Renal cortex interstitium (tissue), 15 donors: ENCODE measurements at places on chromosomes 6 and 20.

DNA sequence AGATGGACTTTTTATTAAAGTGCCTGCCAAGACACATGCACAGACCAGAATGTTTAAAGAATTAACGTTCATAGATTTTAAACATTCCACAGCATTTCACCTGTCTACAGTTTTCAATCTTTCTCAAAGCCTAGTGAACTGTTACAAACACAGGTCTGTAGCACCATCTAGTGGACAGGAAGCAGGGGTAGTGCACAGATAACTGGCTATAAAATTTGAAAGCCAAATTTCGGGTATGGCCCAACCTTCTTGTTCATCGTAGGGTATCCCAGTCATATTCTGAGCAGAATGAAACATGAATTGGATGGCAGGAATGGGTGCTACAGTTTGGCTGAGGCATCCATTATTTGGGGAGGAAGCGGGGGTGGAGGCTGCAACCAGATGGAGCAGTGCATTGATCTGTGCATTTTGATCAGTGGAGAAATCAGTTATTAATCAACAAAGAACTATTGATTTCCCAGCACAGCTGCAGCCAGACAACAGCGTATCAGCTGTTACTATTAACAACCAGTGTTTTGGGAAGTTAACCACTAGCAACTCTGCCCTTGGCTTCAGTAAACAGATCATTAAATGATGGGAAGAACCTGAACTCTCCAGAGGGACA is 56.1 kb upstream of the B3GAT2 start:
- peak; percentile 57 for DNase-seq

DNA sequence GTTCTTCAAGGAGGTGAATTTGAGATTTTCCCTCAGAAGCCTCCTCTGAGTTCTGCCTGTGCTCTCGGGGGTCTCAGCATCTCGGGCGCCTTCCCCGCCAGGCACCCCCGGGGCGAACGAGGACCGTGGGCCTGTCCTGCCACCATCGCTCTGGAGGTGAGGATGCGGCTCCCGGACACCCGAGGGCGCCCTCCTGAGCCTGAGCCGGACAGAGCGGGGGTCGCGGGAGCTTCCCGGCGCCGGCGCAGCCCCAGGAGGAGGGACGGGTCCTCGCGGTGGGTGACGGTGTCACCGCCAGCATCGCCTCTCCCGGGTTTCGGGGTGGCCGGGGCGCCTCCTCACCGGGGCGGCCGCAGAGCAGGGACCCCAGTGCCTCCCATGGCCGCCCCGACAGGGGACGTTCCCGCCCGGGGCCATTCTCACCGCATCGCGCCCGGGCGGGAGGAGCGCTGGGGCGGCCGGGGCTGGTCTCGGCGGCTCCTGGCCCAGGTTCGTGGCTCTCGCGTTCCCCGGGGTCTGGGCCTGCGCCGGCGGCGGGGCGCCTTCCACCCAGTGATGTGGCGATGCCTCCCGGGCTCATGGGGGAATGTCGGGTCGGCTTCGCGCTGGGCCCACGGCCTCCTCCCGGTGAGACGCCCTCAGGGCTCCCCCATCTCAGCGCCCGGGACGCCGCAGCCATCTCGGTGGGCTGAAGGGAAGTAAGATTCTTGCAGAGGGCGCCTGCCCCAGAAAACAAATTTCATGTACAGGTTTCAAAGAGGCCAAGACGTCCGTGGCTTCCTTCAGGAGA is 210.5 kb downstream of the ERMARD start:
- no peak for DNase-seq

DNA sequence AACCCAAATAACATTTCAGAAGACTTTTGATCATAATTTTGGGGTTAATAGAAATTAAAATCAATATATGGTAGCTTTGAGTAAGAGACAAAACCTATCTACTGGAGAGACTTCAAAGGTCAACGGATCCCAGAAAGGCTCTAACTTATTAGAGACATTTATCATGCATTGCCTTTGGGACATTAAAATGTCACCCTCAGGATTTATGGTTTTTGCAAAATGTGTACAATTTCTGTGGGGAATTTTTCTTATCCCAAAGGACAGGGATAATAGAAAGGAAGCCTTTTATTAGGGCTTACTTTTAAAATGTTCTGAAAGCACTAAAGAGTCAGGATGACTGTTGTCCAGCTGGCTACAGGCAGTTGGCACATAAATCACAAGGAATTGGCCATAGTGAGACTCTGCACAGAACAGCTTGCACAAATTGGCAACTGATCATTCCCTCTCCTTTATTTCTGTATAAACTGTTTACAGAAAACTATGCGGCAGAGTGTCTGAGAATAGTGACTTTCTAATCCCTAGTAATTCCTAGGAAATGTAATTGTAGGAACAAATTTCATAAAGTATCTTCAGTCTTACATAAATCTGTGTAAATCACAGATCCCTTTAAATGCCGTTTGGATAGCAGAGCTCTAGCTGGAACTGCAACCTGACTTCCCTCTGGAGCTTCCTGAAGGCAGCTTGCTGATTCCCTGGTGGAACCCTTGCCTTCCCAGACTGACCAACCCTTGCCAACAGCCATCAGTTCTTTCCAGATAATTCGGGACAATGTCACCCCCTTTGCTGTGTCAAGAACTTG is 201.1 kb upstream of the PREP start:
- DNase-seq = peak; percentile 35

DNA sequence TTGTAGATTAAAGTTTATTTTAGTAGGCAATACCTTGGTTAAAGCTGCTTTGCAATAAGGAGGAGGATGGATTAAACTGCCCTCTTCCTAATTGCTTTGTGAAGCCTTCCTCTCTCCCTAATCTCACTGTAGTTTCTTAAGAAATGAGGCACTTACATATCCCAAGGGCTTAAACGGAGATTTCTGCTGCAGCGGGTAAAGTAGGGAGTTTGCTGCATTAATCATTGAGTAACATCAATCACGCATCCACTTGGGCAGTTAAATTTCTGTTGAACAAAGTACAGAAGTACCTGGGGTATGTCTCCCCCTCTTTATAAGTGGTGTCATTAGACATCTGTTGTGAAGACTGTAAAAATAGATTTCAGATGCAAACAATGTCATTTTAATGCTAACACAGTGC is 29.5 kb upstream of the ARID1B start:
- no peak for DNase-seq

DNA sequence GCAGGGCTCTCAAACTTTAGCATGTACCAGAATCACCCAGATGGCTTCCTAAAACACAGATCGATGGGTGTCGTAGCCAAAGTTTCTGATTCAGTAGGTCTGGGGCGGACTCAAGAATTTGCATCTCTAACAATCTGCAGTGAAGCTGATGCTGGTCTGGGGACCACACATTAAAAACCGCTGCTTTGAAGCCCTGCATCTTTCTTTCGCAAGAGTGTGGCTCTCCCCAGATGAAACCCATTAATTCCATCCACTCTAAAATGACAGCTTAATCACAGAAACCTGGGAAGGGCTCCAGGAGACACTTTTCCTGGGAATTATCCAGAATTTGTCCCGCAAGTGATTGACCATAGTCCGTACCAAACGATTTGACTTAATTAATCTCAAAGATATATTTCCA is 319.8 kb upstream of the PLCB4 start:
- DNase-seq = no peak

- peak; percentile 25 for DNase-seq
Observed at GRCh38 chr6:110949679-110950285, 8.7 kb upstream of the GTF3C6 start.

- DNase-seq = no peak
Observed at GRCh38 chr20:48066851-48067250, 281.6 kb upstream of the SULF2 start.

DNA sequence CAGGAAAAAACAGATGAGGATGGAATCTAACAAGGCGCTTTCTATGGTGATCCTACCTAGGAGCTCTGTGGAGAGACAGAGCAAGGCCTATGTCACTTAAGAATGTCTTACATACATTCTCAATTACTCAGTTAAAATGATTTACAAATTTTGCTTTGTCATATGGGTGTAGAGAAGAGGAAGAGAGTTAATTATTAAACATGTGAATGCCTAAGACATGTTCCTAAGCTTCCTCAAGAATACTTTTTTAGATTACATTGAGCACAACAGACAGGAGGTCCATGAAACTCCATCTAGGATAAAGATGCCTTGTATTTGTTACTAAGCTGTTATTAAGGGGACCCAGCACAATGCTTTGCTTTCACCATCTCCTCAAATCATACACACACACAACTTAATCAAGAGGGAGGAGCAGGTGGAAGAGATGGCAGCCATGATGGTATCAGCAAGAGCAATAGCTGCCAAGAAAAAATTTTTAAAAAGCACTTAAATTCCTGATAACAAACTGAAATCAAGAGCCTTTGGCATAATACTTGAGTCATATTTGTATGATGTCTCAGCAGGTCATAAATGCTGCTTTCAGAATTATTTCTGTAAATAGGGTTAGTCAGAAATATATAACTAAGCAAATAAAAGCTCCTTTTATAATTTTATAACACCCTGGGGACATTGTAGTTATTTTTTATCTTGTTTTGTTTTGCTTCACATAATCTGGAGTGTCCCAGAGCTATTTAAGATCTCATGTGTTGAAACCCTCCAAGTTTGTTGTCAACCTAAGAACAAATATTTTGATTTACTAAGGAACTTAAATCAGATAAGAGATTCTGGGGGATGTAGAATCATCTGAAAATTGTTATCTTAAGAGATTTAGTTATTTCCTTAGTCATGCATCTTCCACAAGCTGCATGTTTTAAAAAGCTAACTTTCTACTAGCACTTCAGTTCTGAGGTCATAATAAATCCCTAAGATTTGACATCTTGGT is 70.0 kb upstream of the CD2AP start:
- DNase-seq = no peak

GRCh38 chr6:125112934-125113333 is 40.6 kb upstream of the TPD52L1 start:
- DNase-seq = no peak

- no peak for DNase-seq
Observed at GRCh38 chr6:96784650-96785049, 52.6 kb downstream of the GPR63 start.

GRCh38 chr6:129795261-129795660 is 65.9 kb downstream of the TMEM244 start:
- no peak for DNase-seq

DNA sequence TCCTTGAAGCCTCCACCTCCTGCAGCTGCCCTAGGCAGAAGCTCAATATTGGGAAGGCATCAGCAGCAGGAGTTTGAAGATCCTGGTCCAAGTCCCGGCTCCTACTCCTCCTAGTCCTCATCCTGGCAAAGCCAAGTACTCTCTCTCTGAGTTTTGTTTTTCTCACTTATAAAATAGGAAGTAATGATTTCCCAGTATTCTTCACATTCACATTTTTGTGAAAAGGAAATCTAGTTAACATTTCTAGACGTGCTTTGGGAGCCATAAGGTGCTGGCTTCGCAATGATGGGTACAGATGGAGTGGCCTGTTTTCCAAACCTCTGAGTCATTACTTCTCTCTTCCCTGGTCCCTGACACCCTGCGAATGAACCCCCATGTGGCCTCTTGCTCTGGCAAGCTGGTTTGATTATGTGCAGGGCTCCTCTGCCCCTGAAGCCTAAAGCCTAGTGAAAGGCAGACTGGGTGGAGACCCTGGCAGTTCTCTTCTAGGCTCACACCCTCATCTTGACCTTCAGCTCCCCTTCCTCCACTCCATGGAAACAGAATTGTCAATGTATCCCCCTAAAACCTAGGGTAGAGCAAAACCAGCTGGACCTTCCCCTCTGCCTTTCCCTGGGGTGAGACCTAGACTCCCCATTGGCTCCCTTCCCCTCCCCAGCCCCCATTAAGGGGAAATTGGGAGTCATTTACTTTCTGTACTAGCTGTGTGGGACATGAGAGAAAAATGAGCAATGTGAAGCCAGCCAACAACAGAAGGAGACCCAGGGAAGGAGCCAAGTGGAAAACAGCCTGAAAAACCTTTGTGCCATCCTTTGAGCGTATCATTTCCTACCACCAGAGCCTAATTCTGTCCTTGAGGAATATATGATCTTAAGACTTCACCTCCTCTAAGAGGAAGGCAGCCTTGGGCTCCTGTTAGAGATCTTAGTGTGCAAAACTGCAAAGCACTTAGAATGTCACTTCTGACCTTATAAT is 158.4 kb downstream of the UST start:
- DNase-seq = no peak

- DNase-seq = no peak
Observed at GRCh38 chr20:57558614-57559288, 2.2 kb upstream of the PCK1 start.

DNA sequence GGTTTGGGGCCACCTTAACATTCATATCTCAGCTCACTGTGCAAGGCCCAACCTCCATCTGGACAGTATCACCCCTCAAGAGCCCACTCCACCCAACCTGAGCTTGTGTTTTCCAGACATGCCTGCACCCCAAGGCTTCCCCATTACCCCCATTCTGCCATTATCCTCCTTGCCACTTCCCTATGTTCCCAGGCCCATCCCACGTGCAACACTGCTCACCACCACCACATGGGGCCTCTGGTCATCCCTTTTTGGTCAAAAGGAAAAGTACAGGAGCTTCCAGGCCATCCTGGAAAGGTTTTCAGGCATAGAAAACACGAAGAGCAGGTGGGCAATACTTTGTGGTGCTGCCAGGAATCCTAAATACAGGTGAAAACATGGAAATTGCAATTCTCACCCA is 140.3 kb downstream of the SYNDIG1 start:
- no peak for DNase-seq
